ENCODE measurements at places on chromosomes 7 and 10. TPM values are rescaled to one million over a fixed set of nuclear protein-coding genes. Genes with fewer than 3 reads are reported as not detected.

TCF7L2 gene
- total RNA-seq, result 1.5 TPM

PSD gene
- total RNA-seq, result 4.2 TPM

DNA sequence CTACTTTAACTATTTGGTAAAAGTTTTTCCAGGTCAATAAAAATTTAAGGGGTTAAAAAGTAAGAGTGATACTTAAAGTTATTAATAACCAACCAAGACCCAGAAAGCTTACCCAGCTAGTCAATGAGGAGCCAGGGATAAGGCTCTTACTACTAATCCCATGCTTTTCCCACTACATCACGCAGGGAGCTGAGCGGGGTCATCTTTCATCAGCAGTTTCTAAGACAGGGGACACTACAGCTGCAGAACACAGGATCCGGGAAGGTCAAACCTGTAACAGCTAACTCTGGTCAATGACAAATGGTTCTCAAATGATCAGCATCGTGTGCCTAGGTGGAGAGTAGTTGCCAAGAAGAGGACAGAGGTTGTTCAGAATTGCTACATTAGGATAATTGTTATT lies 65.1 kb downstream of the RSU1 start:
- DNase-seq, result no peak

DNA sequence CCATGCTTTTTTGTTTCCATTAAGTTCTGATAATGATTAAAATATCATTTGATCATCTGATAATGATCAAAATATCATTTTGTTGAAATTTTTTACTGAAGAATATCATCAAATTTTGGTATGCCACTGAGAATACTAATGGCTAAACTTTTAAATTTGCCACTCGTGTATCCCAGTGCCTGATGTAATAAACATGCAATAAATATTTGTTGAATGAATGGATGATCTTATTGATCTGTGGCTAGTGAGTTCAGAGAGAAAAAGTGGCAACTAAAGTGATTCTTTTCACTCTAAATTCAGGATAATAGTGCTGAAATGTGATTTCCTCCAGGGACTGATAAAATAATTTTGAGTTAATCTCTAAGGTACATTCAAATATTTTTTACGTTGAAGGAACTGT lies 159.3 kb upstream of the WNT16 start:
- no peak for DNase-seq

DNA sequence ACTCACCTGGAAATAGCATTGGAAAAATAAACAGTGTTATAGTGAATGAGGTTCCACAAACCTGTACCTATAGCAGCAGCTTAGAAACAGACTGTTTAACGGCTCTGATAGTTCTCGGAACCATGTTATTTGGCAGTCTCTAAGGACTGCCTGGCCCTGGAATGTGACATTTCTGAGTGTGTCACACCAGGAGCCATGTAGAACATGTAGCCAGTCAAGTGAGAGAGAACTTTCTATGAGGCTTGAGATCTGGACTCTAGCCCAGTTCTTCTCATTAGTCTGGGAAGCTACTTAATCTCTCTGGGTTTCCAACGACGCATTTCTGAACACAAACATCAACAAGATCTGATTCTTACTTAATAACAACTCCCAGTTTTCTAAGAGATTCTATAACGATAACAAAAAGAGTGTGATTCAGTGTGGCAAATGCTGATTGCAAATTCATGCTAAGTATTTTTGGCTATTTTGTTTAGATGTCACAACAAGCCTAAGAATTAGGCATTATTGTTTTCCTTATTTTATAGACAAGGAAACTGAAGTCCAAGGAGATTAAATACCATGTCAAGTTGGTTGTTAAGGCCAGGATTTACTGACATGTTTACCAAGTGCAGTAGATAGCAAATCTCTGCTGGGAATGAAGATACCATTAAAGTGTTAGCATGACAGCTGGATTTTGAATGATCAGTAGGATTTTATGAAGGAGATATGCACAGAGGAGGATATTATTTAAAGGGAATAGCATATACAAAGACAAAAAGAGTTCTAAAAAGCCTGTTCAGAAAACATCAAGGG lies 47.2 kb downstream of the APBB1IP start:
- DNase-seq, result no peak
